ENCODE measurements at places on chromosomes 5 and 9.

GRCh38 chr5:68148096-68148495 is 67.5 kb upstream of the PIK3R1 start:
- DNase-seq, result no peak

- DNase-seq, result no peak
Measured at GRCh38 chr9:26502311-26502710, 390.3 kb downstream of the CAAP1 start.

DNA sequence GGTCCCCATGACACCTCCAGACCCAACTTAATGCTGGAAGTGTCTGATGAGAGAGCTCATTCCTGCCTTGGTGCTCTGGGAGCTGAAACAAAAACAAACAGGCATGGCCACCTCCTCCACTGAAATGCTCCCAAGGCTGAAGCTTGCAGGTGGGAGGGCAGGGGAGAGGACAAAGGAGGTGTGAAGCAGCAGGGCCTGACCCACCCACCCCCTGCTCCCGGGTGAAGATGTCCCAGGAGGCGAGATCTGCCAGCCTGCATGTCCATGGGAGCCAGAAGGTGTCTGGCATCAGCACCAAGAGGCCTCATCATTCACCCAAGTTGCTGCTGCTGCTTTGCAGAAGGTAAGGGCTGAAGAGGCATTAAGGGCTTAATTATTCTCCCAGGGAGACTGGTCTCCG is 4.2 kb upstream of the CCIN start:
- DNase-seq, result no peak

GRCh38 chr5:112329419-112330090 is 89.5 kb downstream of the EPB41L4A start:
- no peak for DNase-seq

GRCh38 chr9:125409637-125410521 is 148.3 kb downstream of the GAPVD1 start:
- no peak for DNase-seq

DNA sequence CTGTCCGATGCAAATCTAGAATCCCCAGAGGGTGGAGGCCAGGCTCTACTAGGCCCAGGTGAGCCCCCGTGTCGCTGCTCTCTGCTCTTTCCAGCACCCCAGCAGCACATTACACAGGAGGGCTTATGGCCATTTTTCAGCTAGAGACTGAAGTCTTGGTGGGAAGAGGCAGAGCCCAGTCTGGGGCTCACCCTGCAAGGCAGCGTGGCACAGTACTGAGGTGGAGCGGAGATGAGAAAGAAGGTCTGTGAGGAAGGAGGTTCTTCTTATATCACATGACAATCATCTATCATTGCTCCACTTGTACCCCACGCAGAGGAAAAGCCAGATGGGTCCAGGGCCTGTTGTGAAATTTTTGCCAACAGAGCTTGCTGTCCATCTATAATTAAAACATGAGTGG is 10.0 kb upstream of the KIF12 start:
- DNase-seq, result no peak

DNA sequence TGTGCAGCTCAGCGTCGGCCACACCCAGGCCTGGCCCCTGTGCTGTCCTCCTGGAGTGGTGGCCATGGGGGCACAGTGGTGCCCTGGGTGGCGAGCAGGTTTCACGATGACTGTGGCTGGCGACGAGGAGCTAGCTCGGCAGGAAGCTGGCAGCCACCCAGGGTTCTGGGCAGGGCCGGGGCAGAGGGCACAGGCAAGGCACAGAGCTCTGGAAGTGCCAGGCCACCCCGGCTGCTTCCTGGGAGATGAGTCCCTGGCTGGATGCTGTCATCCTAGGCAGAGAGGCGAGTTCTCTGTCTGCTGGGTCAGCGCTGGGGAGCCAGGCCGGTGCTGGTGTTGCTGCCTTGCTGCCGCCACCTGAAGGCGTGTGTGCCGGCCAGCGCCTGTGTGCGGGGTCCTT is 51.7 kb downstream of the RXRA start:
- DNase-seq, result no peak

DNA sequence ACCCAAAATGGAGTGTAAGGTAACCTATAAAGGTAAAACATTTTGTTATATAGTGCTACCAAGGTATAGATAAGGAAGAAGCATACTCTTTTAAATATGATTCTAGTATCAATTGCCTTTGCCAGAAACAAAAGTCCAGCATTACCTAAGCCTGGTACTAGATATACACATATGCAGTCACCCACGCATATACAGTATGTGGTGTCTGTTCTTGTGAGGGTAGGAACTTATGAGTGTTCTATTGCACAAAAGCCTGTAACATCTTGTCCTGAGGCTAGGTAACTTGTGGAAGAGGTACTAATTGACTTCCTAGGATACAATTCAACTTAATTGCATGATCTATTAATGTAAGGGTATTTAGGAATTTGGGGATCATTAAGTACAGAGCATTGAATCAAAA is 31.3 kb upstream of the IFNE start:
- no peak for DNase-seq

DNA sequence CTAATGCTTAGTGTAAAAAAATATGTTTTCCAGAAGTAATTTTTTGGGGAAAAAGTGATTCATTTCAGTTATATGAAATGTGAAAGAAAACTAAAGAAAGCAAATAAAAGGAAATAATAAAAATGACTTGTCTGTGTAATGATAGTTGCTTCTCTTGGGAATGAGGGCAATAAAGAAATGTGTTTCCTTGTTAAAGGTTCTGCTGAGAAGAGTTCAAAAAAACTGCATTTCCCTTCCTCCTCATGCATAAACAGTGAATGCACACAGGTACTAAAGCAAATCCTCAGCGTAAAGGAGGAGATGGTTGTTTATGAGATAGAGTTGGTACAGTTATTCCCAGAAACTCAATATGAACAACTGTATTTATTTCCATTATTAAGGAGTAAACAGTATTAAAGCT is 307.6 kb downstream of the GLIS3 start:
- no peak for DNase-seq

GRCh38 chr5:156513123-156513815 is 186.3 kb downstream of the SGCD start:
- DNase-seq, result no peak

- DNase-seq, result no peak
Measured at GRCh38 chr5:6747103-6747502, 33.9 kb downstream of the TENT4A start.

DNA sequence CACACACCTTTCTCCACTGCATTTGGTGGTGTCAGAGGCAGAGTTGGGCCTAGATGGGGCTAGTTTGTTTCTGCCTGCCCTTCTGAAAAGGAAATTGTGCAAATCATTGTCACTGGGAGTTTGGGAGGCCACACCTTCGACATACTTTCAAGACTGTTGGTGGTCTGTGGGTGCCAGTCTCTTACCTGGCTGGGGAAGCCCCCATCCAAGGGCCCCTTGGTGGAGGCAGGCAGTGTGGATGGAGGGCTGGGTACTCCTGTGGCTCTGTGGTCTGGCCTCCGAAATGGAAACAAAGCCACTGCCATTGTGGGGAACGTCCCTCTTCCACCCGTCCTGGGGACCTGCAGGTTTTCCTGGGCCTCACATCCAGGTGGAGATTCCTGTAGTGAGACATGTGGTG is 10.9 kb upstream of the PHYHD1 start:
- no peak for DNase-seq

- no peak for DNase-seq
Measured at GRCh38 chr5:111061618-111062017, 9.9 kb upstream of the TSLP start.

DNA sequence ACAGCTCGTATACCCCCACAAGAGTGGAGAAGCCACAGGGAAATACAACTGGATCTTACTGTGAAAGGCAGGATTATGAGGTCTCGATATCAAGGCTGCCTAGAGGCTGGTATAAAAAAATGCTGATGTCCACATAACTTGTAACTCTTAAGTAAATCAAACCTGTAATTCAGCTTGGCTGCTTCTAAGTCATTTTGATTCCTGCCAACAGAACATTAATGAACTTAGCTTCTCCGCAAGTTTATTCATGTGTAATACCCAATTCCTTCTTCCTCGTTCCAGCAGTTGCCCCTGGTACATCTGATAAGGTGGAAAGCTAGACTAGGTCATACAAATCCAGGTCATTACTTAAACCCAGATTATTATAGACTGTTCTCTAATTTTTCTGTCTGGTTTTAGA is 16.4 kb upstream of the SMIM15 start:
- DNase-seq, result no peak

- DNase-seq, result no peak
Measured at GRCh38 chr5:157532022-157532421, 43.6 kb downstream of the ADAM19 start.

DNA sequence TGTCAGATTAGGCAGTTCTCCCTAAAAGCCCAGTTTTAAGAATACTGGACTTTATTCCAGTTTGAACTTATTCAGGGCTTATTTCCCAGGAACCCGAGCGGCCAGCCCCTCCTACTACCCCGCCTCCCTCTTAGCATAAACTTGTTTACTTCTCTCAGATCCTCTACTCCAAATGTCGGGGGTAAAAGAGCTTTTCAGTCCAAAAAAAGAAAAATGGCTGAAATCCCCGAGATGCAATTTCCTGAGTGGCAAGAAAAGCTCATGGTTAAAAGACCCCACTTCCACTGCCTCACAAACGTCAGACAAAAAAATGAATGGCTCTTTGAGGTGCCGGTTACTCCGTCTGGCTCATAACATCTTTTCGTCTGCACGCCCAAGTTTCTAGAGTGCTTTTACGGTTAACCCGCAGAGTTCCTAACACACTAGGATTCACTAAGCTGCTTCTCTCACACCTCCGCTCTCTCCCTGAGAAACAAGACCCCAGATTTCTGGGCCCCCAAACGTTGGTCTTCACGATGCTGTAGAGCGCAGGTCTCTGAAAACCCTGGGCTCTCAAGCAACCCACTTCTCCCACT is 402 bp downstream of the BRD8 start:
- DNase-seq, result no peak

DNA sequence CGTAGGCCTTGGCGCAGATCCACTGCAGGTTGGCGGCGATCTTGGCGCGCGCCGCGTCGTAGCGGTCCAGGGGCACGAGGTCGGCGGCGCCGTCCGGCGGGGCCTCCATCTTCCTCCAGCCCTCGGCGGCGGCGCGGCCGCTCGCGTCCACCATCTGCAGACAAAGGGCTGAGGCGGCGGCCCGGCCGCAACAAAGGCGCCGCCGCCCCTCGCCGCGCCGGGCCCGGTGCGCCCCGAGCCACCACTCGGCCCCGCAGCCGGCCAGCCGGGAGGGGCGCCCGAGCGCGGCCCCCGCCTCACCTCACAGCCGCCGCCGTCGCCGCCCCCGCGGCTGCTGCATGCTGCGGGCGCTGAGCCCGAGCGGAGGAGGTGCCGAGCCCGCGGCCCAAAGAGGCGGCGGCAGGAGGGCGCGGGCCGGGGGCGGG is 328 bp downstream of the CAMSAP1 start:
- no peak for DNase-seq

DNA sequence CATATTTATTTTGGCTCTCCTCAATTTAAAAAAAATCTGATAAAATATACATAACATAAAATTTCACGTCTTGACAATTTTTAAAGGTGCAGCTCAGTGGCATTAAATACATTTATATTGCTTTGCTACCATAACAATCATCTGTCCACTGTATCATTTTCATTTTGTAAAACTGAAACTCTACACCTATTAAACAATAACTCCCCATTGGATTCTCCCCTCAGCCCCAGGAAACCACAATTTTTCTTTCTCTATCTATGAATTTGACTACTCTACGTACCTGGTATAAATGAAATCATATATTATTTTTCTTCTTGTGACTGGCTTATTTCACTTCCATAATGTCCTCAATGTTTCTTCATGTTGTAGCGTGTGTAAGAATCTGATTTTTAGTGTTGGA is 563.5 kb downstream of the PRR16 start:
- DNase-seq, result no peak

DNA sequence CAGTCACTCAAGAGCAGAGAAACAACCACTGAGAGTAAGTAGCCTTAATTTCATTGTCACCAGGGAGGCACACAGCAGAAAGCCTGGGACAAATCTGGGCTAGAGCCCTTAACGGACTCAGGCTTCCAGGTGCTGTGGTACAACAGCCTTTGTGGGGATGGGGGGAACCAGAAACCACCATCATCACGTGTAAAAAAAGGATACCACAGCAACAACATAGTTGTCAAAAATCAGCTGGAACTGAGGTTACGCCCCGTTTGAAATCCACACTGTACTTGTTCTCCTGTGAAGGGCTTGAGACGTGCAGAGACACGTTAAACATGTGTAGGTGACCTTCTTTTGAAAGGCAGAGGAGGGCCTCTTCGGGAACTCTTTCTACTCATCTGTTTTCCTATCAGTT is 16.6 kb upstream of the PLPP1 start:
- no peak for DNase-seq

DNA sequence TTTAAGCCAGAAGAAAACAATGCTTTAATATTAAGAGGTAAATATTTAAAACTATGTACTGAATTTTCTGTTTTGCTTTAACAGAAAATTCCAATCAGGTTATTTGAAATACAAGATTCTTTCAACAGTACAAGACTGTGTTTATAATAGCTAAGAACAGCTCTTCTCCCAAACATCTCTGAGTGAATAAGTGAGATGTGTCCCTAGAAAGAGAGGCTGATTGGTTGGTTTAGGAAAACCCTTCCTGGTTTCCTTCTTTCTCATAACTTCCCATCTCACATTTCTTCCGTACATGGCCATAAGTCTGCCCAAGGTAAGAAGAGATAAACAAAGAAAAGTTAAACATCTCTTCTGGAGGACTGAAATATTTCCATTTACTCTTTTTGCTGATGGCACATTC is 145.9 kb downstream of the FANCC start:
- no peak for DNase-seq

DNA sequence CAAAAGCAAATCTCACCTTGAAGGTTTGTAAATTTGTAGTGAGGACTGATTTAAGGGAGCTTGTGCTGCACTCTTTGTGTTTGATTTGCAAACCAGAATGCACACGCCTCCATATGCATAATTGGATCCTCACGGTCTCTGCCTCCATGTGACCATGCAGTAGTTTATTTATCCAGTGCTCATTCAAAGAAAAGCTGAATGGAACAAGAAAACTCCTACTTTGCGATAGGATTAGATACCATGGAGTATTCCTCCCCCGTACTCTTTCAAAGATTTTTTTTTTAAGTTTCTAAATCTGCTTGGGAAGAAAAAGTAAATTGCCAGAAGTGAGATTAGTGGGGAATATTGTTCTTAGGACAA is 290.4 kb upstream of the TUT7 start:
- DNase-seq, result no peak

DNA sequence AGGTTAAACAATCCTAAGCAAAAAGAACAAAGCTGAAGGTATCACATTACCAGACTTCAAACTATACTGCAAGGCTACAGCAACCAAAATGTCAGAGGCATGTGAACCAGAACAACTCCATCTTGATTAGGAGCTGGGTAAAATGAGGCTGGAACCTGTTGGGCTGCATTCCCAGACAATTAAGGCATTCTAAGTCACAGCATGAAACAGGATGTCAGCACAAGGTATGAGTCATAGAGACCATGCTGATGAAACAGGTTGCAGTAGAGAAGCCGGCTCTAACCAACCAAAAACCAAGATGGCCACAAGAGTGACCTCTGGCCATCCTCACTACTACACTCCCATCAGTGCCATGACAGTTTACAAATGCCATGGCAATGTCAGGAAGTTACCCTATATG is 252.0 kb downstream of the RASEF start:
- DNase-seq, result no peak
